Left forelimb (tissue), 1 donor: ENCODE measurements at places on chromosomes 6 and 20.

DNA sequence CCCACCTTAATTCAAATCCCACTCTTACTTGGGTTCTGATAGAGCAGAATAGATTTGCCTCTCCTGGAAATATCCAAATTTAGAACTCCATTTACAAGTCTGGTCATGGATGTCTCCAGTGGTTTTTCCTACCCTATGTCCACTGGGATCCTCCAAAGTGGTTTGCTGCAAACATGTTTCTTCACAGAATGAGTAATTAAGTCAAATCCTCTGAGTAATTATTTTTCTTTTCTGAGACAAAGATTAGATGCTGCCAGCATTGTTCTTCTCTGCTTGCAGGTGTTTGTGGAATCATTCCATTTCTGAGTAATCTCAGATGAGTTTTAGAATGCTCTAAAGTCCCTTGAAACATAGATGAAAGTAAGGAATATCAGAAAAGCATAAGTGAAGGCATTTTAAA lies 21.9 kb downstream of the DTD1 start:
- DNase-seq = no peak

DNA sequence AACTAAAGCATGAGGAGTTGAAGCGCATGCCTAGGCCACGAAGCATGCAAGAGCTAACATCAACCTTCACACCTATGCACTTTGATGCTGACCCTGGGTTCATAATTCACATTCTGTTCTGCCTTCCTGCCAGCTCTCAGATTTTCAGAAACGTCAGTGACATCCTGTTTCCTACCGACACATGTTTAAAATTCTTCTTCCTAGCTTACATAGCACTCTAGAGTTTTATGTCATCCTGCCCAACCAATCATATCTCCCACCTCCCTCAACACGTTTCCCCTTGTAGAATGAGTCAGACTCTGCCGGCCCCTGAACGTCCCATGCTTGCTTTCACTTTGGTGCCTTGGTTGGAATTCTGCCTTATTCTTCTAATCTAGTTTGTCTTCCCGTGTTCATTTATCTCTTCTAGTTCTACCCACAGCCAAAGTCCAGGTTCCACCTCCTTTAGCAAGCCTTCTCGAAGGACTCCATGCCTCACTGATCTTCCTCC lies 97.2 kb upstream of the MAP7 start:
- no peak for DNase-seq

DNA sequence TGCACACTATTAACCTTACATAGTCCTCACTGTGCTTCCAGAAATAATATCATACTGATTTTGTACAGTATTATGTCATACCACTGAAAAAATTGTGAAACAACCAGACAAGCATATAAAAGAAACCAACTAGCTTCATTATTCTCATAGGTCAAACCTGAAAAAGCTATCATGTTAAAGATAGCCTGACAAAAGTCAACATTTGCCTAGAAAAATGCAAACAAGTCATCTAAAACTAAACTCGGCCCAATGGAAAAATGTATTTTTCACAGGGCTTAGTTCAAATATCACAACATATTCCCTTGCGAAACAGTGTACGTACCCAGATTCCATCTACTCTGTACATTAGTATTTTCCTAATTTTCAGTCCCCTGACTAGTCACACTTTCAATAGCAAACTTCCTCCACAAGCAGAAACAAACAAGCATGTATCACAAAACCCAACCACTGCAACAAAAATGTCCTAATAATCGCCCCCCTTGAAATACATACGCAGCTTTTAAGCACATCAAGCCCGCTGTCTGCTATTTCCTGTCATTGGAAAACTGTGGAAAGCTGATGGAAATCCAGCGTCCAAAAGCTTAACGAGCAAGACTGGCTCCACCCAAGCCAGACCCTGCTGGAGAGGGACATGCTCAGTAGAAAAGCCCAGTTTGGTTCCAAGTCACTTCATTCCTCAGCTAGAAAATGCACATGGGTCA lies 93.1 kb downstream of the EPB41L2 start:
- DNase-seq = peak; percentile 77

DNA sequence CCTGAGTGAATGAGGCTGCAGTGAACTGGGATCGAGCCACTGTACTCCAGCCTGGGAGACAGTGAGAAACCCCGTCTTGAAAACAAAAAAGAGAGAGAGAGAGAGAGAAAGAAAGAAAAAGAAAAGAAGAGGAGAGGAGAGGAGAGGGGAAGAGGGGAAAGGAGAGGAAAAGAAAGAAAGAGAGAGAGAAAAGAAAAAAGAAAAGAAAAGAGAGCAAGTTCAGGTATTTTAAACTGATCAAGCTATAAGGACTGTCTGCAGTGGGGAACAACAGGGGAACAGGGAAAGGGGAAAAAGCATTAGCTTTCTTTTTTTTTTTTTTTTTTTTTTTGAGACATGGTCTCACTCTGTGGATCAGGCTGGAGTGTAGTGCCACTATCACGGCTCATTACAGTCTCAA lies 2.5 kb downstream of the CGA start:
- no peak for DNase-seq

GRCh38 chr6:156390621-156391020 lies 386.6 kb upstream of the ARID1B start:
- no peak for DNase-seq

DNA sequence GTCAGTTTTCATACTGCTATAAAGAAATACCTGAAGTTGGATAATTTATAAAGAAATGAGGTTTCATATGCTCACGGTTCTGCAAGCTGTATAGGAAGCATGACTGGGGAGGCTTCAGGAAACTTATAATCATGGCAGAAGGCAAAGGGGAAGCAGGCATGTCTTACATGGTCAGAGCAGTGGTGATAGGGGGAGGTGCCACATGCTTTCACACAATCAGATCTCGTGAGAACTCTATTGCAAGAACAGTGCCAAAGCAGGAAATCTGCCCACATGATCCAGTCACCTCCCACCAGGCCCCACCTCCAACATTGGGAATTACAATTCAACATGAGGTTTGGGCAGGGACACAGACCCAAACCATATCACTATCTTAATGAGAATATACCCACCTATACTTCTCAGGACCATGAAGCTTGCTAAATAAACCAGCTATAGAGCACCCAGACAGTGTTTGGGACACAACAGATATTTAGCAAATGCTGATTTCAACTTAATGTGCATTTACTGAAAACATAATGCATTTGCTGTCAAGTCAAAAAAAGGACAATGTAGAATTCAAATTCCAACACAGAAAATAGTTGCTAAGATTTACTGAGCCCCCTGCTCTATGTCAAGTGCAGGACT lies 63.8 kb downstream of the TNFRSF21 start:
- no peak for DNase-seq

- DNase-seq = no peak
Observed at GRCh38 chr6:140289186-140289585, 914.7 kb upstream of the CITED2 start.

DNA sequence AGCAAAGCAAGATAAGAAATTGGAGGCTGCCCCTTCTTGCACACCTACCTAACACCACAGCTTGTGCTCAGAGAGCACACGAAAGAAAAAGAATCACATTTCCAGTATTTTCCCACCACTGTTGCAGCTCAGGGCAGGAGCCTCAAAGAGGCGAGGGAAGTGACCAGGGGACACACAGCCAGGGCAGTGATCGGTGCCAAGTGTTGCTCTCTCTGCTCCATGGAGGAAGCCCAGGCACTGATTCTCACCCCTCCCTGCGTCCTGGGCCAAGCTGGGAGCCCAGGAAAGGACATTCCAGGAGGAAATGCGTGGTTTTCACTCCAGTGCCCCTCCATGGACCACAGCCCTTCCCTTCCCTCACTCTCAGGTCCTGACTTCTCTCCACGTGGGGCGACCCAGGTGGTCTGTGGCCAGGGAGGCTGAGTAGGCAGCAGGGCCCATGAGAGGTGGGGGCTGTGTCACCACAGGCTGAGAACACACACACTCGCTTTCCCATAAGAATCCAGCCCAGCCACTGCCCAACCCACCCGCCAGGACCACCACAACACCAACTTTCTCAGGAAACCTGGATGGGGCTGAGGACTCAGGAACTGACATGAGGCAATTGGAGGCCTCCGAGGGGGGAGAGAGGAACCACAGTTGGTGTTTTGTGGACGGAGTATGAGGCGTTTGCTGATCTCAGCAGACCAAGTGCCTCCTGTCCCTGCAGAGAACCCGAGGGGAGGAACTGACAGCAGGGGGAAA lies 81.7 kb upstream of the MAFB start:
- peak; percentile 58 for DNase-seq

- DNase-seq = no peak
Observed at GRCh38 chr6:104710543-104711335, 149.0 kb downstream of the HACE1 start.

GRCh38 chr6:135088818-135089809 lies 34.5 kb upstream of the HBS1L start:
- DNase-seq = no peak

- no peak for DNase-seq
Observed at GRCh38 chr20:15911581-15911980, 661.7 kb downstream of the KIF16B start.

DNA sequence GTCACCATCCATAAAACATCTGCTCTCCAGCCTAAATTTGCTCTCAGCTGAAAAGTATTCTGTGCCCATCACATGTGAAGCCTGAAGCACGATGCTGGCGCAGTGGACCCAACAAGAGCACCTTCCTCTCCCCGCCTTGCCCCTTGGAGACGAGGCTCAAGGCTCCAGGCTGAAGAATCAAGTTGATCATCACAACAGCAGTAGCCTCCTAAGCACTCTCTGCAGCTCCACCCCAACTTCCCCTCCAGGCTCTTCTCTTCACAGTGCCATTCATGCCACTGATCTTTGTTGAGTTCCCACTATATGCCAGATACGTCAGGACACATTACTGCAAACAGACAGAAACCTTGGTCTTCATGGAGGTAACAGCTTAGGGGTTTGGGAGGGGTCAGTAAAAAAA lies 41.6 kb upstream of the ZNF217 start:
- DNase-seq = no peak

DNA sequence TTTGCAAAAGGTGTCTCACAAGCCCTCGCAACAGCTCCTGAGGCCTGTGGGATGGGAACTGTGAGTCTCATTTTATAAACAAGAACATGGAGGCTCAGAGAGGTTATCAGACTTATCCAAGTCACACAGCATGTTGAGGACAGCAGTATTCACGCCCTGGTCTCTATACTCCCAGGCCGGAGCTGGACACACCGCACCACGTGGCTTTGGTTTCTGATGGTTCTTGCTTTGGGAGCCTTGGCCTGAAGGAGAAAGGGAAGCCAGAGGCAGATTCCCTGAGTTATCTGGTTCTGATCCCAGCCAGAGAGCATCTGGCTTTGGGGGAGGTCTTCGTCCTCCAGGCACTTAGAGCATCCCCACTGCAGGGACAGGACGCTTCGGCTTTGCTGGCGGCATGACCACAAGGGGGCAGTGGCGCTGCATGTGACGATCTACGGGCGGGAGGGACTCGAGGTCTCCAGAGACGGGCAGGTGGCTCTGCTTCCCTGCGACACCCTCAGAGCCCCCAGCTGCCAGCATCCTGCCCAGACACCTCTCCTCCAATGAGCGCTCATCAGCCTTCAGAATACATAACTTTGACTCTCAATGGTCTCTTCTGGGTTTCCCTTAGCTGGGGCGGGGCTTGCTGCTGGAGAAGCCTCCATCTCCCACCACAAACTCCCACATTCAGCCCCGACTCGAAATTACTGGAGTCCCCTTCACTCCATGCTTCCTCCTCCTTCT lies 51.4 kb upstream of the SAYSD1 start:
- peak; percentile 79 for DNase-seq

GRCh38 chr6:112683926-112684325 lies 336.8 kb downstream of the RFPL4B start:
- no peak for DNase-seq

DNA sequence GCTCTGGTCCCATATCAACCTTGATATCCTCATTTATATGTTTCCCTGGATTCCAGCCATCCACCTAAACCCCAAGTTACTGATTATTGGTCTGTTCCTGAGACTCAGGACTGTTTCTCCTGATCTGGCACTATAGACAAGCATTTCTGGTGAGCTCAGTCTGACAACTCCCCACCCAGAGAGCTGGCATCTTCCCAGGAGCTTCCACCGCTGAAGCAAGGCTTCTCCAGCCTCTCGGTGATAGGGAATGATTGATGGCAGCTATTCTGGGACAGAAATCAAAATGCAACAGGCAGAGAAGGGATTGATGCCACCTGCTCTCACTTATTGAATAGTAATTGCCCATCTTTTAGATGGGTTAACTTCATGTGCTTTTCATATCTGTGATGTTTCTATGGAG lies 169.7 kb upstream of the GGTLC1 start:
- no peak for DNase-seq

DNA sequence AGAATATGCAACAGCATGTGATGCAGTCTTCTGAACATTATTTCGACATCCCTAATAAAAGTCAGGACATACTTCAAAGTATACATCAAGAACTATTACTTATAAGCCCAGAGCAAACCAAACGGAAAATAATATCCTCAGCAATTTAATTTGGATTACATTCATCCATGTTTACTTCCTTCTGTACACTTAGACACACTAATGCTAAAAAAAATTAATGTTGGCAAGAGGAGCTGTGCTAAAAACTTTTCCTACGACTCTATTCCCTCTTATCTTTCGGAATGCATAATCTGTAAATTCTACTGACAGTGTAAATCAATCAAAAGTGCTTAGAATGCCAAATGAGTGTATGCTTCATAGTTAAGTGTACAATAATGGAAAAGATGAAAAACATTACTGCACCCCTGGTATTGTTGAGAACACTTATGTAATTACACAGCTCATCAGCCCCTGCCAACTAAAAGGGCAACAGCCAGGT lies 301.2 kb upstream of the HSF2 start:
- no peak for DNase-seq

GRCh38 chr6:148447521-148448230 lies 105.0 kb downstream of the SASH1 start:
- no peak for DNase-seq

- DNase-seq = no peak
Observed at GRCh38 chr6:34285448-34286164, 36.8 kb upstream of the SMIM29 start.

GRCh38 chr6:158774717-158775449 lies 44.3 kb downstream of the EZR start:
- DNase-seq = no peak

GRCh38 chr20:13839421-13840092 lies 54.7 kb downstream of the NDUFAF5 start:
- no peak for DNase-seq

- DNase-seq = no peak
Observed at GRCh38 chr6:169803816-169804340, 52.5 kb downstream of the ERMARD start.

GRCh38 chr20:23641936-23642751 lies 4.4 kb upstream of the CST3 start:
- no peak for DNase-seq

DNA sequence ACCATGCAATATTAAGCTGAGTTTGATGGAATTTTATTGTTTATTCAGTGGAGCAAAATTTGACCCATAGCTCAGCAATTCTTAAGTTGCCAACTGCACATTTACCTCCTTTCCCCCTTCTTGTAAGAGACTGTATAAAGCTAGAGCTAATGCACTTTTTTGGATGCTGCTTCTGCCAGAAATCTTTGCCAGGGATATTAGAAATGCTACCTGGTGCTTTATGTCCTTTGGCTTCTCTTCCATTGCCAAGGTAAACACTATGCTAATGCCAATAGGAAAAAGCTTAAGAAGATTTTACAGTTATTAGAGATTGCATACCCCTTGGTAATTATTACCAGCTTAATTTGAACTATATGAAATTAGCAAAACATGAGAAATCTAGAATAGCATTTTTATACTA lies 79.0 kb upstream of the OGFRL1 start:
- no peak for DNase-seq

GRCh38 chr6:147137986-147138385 lies 66.2 kb upstream of the STXBP5 start:
- DNase-seq = no peak
